ENCODE measurements at places on chromosomes 16 and 17. TPM values are rescaled to one million over a fixed set of nuclear protein-coding genes. Genes with fewer than 3 reads are reported as not detected.

Gene PRRT2
- 15.9 TPM for total RNA-seq

DNA sequence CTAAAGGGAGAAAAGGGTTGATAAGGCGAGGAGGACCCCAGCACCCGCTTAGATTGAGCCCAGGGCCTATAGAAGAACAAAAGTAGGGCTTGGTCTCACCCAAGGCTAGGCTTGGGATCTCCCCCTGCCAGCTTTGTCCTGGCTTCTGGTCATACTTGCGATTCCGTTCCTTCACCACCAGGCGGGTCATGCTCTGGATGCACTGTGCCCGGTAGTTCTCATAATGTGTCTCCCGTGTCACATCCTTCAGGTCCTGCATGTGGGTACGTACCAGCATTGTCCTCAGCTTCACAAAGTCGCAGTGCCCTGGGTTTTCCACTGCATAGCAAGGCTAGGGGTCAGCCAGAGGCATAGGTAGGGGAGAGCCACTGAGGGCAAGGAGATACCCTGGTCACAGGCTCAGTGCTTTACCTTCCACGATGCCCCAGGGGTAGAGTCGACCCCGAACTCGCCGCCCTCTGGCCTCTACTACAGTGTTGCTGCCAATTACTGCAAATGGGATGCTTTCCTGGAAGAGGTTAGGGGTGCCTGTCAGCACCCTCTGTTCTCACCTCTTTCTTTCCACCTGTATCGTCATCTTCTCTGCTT, 6.5 kb upstream of the MTMR4 start:
- no peak for DNase-seq

DNA sequence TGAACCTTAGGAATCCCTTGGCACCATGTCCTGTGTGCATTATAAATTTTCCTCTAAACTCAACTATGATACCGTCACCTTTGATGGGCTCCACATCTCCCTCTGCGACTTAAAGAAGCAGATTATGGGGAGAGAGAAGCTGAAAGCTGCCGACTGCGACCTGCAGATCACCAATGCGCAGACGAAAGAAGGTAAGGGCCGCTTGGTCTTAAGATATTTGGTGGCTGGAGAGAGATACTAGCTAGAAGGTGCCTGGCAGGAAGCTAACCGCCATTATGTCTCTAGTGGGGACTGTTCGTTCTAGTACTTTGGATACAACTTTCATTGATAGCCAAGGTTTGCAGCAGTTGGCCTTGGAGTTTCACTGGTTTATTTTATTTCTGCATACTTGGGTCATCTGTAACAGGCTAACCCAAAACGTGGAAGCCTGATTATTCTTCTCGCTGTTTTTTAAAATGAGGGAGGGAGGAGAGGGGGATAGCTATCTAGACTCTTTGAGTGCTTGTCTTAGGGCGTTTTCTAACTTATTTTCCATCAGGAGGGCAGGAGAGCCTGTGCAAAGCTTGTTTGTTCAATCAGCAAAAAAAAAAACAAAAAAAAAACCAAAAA, 1.3 kb downstream of the RBBP6 start:
- no peak for DNase-seq

Gene ABI3
- total RNA-seq, result 0.41 TPM

- no peak for DNase-seq
Observed at GRCh38 chr16:1790611-1791255, 2.8 kb downstream of the IGFALS start.

GRCh38 chr16:12314653-12315185, 338.2 kb downstream of the SNX29 start:
- no peak for DNase-seq

DNA sequence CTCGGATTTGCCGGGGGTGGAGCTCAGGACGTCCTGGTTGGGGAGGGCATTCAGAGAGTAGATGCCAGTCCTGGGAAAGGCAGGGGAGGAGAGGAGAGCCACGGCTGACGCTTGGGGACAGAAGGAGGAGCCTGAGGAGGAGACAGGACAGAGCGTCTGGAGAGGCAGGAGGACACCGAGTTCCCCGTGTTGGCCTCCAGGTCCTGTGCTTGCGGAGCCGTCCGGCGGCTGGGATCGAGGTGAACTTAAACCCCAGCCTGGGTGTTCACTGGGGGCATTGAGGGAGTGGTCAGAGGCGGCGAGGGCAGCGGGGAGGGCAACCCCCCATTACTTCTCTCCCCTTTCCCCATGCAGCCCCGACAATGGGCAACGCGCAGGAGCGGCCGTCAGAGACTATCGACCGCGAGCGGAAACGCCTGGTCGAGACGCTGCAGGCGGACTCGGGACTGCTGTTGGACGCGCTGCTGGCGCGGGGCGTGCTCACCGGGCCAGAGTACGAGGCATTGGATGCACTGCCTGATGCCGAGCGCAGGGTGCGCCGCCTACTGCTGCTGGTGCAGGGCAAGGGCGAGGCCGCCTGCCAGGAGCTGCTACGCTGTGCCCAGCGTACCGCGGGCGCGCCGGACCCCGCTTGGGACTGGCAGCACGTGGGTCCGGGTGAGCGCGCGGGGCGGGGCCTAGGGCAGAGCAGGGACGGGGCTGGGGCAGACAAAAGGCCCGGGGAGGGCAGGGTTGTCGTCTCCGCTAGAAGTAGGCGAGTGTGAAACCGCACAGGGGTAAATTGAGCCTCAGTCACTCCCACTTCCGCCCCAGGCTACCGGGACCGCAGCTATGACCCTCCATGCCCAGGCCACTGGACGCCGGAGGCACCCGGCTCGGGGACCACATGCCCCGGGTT, 3.7 kb downstream of the NOL3 start:
- peak; percentile 84 for DNase-seq

- no peak for DNase-seq
Observed at GRCh38 chr17:16123531-16123930, 91.8 kb downstream of the NCOR1 start.

Gene CFAP97D1
- not detected for total RNA-seq

DNA sequence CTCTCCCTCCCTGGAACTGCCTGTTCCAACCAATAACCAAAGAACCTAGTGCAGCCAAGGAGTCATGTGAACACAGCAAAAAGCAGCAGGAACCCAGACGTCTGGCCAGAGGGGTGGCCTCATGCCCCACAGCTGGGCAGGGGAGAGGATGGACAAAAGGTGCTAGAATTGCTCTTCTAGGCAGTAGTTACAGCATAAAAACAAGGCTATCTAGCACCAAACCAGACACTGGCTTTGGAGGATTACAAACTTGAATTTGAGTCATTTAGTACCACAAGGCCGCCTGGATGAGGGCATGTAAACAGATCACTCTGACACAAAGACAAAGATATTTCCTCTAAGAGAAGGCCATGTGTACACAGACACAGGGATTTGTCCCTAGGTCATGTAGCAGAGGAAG, 423.3 kb upstream of the MAF start:
- no peak for DNase-seq

Gene SRCIN1
- 23.6 TPM for total RNA-seq

- DNase-seq, result no peak
Observed at GRCh38 chr16:89071686-89072547, 21.7 kb upstream of the ACSF3 start.

Measured in frontal cortex (tissue), 4 donors.